ENCODE measurements at places on chromosomes 13 and 19. TPM values are rescaled to one million over a fixed set of nuclear protein-coding genes. Genes with fewer than 3 reads are reported as not detected.

DNA sequence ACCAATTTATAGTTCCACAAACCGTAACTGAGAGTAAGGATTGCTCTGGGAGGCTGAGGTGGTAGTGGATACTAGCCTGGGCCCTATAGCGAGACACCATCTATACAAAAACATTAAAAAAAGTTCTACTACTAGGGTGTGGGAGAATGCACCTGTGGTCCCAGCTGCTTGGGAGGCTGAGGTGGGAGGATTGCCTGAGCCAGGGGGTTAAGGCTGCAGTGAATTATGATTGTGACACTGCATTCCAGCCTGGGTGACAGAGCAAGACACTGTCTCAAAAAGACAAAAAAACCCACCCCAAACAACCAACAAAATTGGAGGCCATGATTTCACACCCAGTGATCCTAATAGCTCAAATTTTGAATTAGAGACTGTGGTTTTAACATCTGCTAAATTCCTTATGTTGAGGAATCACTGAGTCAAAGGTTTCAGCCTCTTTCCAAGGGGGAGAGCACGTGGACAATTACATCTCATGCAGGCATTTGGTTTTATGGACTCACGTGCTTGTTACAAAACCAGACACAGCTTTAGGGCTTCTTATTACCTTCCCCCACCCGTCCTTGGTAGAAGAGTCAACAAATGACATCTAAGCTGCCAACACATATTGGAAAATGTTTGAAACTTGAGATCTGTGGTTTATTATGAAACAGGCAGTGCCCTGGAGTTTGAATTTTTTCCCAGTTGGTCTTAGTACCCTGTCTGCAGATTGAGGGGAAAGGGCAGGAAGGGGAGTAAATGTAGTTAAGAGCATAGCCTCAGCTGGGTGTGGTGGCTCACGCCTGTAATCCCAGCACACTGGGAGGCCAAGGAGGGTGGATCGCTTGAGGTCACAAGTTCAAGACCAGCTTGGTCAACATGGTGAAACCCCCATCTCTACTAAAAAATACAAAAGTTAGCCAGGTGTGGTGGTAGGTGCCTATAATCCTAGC, 18.5 kb downstream of the CYP2A6 start:
- H3K4me1 ChIP-seq, result peaks cover 16% of the 10 kb centered on the region
- H3K36me3 ChIP-seq, result peaks cover 5% of the 10 kb centered on the region
- H3K27ac ChIP-seq, result peak overlapping the region; percentile 75
- H3K4me3 ChIP-seq, result no peak overlapping the region
- no peaks in the 10 kb centered on the region for H3K27me3 ChIP-seq

DNA sequence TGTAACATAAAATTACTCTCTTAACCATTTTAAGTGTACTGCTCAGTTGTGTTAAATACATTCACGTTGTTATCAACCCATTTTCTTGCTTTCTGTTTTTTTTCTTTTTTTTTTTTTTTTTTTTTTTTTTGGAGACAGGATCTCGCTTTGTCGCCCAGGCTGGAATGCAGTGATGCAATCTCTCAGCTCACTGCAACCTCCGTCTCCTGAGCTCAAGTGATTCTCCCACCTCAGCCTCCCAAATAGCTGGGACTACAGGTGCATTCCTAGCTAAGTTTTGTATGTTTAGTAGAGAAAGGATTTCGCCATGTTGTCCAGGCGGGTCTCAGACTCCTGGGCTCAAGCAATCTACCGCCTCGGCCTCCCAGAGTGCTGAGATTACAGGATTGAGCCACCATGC, 42.5 kb upstream of the C13orf42 start:
- H3K4me1 ChIP-seq, result no peaks in the 10 kb centered on the region
- DNase-seq, result no peak
- H3K36me3 ChIP-seq, result no peaks in the 10 kb centered on the region
- no peak overlapping the region for H3K27ac ChIP-seq
- no peak overlapping the region for H3K4me3 ChIP-seq

The PTGIR gene
- total RNA-seq, result 10.8 TPM

The ERICH4 gene
- not detected for total RNA-seq

DNA sequence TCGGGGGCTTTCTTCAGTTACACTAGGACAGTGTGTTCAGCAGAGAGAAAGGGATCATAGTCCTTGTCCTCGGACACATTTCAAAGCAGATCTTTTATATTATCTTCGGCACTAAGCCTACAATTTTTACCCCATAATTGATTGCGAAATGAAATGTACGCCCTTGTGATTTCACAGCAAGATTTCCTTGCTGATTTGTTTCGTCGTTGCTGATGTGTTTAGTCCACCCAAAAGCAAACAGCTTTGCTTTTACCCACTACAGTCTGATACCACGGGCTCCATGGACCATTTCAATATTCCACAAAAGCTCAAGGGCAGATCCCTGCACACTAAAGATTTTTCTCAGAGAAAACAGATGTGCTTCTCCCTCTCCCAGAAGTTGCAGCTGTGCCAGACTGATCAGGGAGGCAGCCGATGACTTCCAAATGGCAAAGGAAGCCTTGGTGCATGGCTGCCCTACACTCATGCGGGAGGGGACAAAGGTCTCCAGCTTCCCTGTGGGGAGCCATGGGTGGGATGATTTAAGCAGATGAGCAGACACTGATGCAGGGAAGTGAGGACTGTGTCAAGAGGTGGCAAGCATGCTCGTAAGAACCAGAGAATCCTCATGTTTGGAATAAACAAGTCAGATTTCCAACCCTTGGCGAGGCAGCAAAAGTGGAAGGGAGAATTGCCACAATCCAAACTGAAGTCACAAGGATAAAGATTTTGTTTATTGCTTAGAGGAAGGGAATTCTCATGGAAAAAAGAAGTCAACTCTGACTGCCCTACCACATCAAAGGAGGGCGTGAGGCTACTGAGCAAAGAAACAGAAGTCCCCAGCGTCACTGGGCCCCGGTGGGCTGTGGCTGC, 81.1 kb downstream of the STK24 start:
- peaks cover 91% of the 10 kb centered on the region for H3K4me1 ChIP-seq
- H3K27me3 ChIP-seq, result no peaks in the 10 kb centered on the region
- peak overlapping the region; percentile 85 for H3K27ac ChIP-seq

The ZNF415 gene
- 6.6 TPM for total RNA-seq

DNA sequence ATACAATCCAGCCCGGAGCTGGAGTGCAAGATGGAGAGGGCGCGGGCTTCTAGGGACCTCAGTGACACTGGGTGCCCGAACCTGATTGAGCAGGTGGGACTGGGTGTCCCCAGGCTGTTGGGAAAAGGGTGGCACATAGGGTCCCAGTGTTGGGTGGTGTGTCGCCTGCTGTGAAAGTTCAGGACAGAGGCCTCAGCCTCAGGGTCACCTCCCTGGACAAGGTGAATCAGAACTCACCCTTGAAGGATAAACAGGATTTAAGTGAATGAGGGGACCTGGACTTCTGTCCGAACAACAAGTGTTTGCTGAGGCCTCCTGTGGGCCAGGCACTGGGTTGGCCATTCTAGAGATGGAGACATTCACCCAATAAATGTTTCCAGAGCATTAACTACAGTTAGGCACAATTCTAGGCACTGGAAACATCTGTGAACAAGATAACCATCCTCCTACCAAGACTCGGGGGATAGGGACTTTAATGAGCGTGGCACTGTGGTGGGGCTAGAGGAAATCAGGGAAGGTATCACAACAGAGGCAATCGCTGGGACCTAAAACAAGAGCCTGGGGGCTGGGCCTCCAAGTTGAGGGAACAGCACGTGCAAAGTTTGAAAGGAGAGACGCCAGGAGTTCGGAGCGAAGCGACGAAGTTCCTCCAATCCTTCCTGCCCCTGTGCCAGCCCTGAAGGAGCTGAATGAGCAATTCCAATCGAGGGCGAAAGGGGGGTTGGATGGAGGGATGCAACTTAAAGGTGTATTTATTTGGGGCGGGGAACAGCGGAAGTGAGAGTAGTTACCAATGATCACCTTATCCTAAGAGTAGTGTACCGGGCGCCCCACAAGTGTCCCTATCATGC, 921 bp upstream of the POLD1 start:
- no peak for DNase-seq
- H3K27me3 ChIP-seq, result no peaks in the 10 kb centered on the region
- peak overlapping the region; percentile 75 for H3K27ac ChIP-seq
- H3K4me3 ChIP-seq, result peak overlapping the region; percentile 72
- H3K4me1 ChIP-seq, result peaks cover 19% of the 10 kb centered on the region
- H3K36me3 ChIP-seq, result no peaks in the 10 kb centered on the region

- no peaks in the 10 kb centered on the region for H3K27me3 ChIP-seq
- H3K36me3 ChIP-seq, result no peaks in the 10 kb centered on the region
- H3K4me1 ChIP-seq, result no peaks in the 10 kb centered on the region
- H3K4me3 ChIP-seq, result no peak overlapping the region
- no peak for DNase-seq
Measured at GRCh38 chr13:33026489-33027152, 10.4 kb downstream of the KL start.

- DNase-seq, result no peak
- no peak overlapping the region for H3K27ac ChIP-seq
- no peaks in the 10 kb centered on the region for H3K36me3 ChIP-seq
- peaks cover 48% of the 10 kb centered on the region for H3K4me1 ChIP-seq
Measured at GRCh38 chr13:51733374-51734298, 70.3 kb downstream of the DHRS12 start.

DNA sequence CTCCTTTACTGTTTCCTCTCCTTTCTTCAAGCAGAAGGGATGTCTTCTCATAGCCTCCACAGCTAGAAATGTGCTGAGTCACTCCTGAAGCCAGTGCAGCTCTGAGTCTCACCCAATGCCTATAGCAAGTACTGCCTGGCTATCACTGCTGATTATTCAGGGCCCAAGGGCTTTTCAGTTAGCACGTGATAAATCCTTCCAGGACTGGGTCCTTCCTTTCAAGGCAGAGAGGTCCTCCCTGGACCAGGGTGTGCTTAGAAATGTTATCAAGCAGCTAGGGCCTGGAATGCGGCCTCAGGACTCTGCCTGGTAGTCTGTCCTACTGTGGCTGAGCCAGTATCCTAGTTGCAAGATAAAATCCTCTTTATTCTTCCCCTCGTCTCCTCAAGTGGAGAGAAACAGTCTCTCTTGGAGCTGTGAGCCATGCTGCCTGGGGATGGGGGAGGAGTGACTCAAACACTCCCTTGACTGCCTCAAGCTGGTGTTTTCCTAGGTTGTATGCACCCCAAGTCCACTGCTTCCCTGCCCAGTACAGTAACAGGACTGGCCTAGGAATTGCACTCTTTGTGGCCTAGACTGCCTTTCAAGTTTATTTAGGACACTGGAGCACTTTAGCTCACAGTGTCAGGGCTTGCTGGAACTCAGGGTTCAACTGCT, 198.7 kb upstream of the SERP2 start:
- H3K36me3 ChIP-seq, result no peaks in the 10 kb centered on the region
- no peak overlapping the region for H3K4me3 ChIP-seq
- H3K27me3 ChIP-seq, result no peaks in the 10 kb centered on the region
- peaks cover 11% of the 10 kb centered on the region for H3K4me1 ChIP-seq
- no peak overlapping the region for H3K27ac ChIP-seq

The CGB3 gene
- total RNA-seq, result not detected

The GAPDHS gene
- not detected for total RNA-seq

The CHAF1A gene
- 21.4 TPM for total RNA-seq

DNA sequence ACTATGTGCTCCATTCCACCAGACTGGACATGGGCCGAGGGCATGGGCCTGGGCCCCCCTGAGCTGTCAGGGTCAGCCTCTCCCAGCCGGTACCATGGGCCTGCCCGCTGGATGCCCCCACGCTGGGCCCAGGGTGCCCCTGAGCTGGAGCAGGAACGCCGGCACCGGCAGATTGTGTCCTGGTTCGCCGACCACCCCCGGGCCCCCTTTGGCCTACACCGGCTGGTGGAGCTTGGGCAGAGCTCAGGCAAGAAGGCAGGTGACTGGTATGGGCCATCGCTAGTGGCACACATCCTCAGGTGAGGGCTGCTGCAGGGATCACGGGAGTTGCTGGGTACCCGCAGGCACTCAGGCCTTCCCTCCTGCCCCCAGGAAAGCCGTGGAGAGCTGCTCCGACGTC, 3.1 kb downstream of the ATG4D start:
- no peak overlapping the region for H3K4me3 ChIP-seq
- H3K27me3 ChIP-seq, result no peaks in the 10 kb centered on the region
- H3K4me1 ChIP-seq, result peaks cover 27% of the 10 kb centered on the region
- DNase-seq, result no peak
- no peaks in the 10 kb centered on the region for H3K36me3 ChIP-seq

DNA sequence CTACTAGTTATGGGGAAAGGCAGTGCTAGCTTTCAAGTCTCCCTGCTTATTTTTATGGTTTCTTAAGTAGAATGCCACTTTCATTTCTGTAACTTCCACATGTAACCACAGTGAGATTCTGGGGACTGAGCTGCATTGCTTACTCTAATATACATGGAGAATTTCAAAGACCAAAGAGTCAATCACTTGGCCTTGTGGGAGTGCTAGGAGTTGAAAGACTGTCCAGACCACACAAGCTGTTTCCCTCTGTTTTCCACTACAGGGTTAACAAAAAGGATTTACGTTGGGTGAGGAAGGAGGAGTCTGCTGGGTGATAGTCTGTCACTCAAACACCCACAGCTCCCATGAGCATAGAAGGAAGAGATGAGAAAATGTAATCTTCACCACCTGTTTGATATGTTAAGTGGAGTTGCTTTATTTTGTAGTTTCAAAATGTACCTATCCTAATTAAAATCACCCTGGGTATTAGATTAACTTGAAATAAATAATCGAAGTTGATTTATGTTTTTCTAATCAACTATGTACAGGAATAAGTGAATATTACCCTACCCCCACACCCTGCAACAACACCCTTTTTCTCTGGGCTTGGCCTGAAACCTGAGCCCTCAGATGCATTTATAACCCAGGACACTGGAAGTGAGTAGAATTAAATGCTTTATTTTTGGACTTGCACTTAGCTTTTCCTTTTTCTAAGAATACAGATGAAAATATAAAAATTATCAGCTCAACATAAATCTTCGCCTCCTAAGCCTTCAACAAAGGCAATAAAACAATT, 225.8 kb upstream of the SLC10A2 start:
- no peak overlapping the region for H3K4me3 ChIP-seq
- no peak overlapping the region for H3K27ac ChIP-seq
- H3K4me1 ChIP-seq, result no peaks in the 10 kb centered on the region
- DNase-seq, result no peak
- H3K36me3 ChIP-seq, result no peaks in the 10 kb centered on the region

DNA sequence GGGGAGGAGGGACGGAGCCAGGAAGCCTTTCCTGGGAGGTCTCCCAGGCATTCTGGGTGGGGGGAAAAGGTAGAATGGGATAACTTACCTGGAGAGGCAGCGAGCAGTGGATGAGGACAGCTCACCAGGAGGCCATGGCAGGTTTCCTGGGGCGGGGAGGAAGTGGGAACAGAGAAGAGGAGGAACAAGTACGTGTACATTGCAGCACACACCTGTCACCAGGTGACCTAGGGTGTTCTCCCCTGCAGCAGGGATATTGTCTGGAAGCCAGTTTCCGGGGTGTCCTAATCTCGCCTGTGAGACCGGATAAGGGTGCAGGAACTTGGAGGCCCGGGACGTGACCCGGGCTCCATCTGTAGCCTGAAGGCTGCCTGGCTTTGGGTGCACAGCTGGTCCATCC, at the start of gene FUT3:
TSS of gene FUT3 (minus strand) at position 148 of the 400 bp plus-strand sequence.
- no peak for DNase-seq
- no peak within 1 kb of the TSS for H3K4me3 ChIP-seq
- H3K27me3 ChIP-seq, result no peaks in the 10 kb centered on the region
- peak within 1 kb of the TSS; percentile 24 for H3K27ac ChIP-seq
- H3K36me3 ChIP-seq, result no peaks in the 10 kb centered on the region
